HL-60 (cell line): ENCODE measurements at places on chromosomes 12 and 14.

GRCh38 chr12:25200703-25201102, 5.7 kb downstream of the ETFRF1 start:
- no peak for DNase-seq

DNA sequence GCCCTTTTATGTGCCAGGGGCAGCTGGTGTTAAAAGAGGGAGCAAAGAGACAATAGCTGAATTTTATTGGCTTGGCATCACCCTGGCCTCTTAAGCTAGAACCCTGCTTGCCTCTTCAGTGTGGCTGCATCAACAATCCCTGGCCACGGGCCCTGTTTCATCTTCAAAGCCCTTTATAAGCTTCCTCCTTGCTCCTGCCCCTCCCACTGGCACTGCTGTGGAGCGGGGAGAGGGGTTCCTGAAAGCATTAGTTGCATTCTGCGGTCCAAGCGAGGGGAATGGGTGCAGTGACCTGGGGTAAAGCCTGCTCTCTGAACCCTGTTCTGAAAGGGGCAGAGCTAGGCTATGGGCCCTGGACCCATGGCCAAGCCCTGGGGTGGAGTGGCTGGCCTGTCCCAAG, 220 bp upstream of the KRT83 start:
- DNase-seq, result no peak

GRCh38 chr12:93916402-93916801, 232.0 kb upstream of the PLXNC1 start:
- no peak for DNase-seq

DNA sequence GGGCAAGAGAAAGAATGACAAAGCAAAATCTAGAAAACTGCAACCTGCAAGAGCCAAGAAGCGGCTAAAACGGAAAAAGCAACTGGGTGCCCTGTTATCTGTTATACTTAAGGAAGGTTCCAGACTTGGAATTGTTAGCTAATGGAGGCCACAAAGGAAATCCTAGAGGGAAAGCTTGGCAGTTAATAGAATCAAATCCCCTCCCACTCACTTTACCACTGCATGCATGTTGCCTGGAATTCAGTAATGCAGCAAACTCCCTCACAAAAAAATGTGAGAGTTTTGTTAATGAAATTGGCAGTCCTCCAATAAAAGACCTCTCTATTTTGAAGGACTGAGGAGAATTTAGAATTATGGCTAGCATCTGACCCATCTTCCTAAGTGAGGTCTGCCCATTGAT, 164.2 kb upstream of the SOX5 start:
- no peak for DNase-seq

- no peak for DNase-seq
Measured at GRCh38 chr12:88258396-88258795, 116.3 kb downstream of the TMTC3 start.

DNA sequence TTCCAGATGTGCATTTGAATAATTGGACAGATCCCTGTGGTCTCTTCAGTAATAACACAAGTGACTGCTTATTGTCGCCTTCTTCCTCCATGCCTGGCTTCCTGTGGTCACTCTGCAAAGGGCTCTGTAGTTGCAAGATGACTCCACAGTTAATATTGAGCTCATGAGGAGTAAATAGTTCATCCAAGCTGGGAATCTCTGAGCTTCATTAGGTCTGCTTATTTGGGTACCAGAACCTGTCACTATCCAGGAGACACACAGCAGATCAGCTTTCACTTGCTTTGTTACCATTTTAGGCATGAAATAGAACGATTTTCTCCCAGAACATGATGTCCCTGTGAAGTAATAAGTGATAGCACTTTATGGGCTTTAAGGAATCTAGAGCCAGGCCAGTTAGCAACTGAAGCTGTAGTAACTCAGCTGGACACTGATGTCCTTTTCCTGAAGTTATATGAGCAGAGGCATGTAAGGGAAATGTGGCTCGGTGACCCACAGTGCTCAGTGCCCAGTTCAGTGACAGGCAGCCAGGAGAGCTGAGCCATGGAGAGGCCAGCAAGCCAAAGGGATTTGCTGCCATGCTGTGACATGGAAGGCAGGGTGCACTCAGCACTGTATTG, 50.1 kb downstream of the CRADD start:
- no peak for DNase-seq

DNA sequence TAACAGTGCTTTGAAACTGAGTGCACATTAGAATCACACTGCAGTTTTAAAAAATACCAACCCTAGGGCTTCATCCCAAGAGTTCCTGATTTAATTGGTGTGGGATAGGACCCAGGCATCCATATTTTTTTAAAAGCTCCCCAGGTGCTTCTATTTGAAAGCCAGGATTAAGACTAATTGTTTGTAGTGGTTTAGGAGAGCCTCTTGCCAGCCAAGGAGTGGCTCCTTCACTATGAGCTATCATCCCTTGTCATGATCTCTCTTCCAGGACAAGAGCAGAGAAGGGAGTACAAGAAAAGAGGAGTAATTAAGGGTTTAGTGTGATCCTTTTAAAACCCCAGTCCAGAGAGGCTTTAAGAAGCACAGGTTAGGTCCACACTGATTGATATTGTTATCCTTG, 178.0 kb downstream of the CAND1 start:
- DNase-seq, result no peak

DNA sequence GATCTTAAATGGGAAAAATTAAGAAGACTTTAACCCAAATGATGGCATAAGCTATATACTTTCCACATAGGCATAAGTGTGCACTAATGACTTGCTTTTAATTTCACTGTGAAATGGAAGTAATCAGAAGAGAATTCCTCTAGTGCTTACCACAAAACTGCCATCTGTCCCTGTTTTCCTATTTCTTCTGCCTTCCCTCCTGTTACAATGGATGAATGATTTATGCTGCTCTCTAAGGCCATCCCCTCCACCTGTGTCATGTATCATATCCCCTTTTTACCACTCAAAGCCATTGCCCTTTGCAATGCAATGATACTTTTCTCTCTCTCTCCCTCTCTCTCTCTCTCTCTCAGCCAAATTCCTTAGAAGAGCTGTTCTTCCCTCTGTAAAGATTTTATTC, 109.1 kb downstream of the C12orf50 start:
- DNase-seq, result no peak

DNA sequence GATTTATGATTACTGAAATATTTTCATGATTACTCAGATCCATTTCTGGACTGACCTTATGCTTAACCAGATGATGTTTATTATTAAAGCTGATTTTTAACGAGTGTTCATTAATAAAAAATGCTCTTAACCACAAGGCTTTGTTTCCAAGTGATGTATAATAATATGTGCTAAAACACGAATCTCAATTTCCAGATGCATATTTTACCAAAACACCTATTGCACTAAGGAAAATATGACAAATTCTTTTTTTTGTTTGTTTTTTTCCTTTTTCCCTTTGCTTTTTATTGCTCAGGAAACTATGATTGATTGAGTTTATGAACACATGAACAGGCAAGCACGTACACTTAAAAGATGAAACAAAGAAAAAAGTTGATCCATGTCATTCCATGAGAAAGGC, 16.9 kb upstream of the DUSP6 start:
- DNase-seq, result no peak

- DNase-seq, result no peak
Measured at GRCh38 chr12:102421802-102422583, 58.4 kb downstream of the IGF1 start.

GRCh38 chr12:34406996-34407300, 384.7 kb downstream of the ALG10 start:
- no peak for DNase-seq

- DNase-seq, result no peak
Measured at GRCh38 chr12:127241072-127241817, 1025.7 kb upstream of the TMEM132C start.

- no peak for DNase-seq
Measured at GRCh38 chr12:57545809-57546437, 1.1 kb downstream of the DCTN2 start.

DNA sequence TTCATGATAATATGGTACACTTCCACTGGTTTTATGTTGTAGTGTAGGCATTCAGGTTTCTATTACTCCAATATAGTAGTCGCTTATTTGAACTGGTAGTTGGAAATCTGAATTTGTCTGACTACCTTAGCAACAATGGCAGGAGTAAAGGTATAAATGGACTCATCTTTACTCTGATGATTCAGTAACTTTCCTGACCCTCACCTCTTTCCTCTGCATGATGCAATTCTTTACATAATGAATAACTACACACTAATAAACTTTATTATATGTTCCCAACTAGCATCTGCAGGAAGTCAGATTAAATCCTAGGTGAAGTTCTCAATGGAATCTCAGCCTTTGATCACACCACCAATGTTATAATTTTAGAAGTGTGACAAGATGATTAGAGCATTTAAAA, 70.5 kb upstream of the ATP2B1 start:
- DNase-seq, result no peak

GRCh38 chr12:88854260-88854659, 274.0 kb upstream of the KITLG start:
- DNase-seq, result no peak

DNA sequence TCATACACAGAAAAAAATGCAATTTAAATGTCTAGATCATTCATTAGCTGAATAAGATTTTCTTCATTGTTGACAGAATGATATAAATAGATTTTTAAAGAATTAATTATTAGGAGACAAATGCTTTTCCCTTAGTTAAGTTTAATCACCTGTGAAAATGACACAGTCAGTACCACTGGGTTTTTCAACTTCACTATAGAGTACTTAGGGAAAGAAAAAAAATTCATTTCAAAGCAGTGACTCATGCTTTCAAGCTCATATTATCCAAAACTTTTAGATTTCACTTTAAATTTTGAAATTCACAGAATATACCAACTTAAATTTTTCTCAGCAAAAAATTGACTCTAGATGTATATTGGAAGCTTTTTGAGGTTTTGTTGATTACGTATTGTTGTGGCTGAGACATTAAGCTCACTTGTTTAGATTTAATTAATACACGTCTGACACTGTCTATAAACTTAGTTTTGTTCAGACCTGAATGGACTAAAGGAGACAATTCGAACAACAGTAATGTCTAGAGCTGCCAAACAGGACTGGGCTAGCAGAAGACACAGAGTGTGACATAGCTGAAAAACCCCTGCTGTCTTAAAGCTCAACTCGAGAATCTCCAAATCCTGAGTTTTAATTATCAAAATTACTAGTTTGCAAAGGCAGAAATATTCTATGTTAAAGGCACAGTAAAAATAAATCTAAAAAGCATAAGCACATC, 1.6 kb downstream of the MGAT4C start:
- no peak for DNase-seq
